Bronchial epithelial cell (primary cell): ENCODE measurements at places on chromosomes 3 and 15. TPM values are rescaled to one million over a fixed set of nuclear protein-coding genes. Genes with fewer than 3 reads are reported as not detected.
A peak's percentile ranks its signal among the peaks of the same experiment; 100 is the strongest.

DNA sequence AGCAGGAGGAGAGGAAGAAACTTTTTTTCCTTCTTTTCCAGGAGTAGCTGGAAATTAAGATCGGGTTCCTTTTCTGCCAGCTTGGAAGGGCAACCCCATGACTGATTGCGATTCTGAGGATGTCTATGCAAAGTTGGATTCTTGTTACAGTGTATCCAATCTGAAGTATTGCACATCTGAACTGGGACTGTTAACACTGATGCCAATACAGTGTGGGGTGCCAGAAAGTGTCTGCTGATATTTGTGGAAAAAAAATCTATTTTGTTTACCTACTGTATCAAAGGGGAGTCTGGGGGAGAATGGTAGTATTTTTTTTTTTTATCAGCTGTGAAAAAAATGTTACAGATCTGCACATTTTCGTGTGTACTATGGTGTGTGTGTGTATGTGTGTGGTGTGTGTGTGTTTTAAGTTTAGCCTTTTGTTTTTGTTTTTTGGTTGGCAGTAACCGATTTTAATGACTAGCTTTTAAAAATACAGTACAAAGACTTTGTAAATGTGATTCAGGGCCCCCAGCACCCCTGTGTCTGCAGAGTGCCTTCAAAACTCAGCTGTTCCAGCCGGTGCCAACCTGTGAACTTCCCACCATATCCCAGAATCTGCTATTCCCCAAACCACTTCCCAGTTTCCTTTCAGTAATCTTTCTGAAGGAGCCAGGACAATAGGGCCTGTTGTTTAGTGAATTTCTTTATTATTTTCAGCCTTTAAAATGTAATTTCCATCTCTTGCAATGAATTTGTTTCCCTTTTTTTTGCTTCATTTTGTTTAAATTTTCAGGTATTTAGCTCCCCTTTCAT lies 1.9 kb downstream of the RAP2B start:
- no peak for DNase-seq

GRCh38 chr3:48989796-48990635 lies at the start of gene P4HTM:
P4HTM (plus strand) TSS chr3:48990241; CDS start chr3:48990257, 16 bp downstream.
- DNase-seq, result peak; percentile 63

DNA sequence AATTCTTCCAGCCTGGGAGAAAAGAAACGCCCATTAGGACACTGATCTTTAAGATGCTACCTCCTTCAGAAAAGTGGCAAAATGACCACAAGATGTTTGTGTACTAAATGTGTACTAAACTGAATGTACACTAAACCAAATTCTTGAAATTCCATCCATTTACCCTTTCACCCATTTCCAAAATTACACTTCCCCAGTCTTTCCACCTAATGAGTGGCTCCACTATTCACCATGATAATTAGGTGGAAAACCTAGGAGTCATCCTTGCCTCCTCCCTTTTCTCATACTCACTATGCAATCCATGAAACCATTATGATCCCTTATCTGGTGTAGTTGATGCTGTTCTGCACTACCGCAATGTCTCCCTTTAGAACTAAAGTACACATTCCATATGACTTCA lies 452.1 kb upstream of the THBS1 start:
- DNase-seq, result no peak

DNA sequence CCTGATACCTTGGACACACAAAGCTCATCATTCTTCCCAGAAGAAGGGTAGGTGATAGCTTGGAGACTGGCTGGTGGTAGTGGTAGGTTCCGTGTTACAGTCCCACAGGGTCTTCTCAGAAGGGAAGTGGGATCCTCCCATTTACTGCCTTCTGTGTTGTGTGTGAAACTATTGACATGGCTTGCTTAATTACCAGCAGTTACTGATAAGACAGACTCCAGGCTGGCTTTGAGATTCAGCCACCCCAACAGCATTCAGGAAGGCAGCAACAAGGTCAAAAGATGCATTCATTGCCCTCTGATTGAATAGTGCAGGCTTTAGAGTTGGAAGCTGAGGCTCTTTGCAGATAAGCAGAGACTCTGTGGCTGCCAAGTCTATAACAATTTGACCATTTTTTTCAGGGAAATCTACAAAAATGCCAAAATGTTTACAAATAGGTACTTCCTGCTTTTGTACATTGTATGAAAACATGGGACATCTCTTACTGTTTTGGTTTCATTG lies 7.7 kb downstream of the ARNT2 start:
- DNase-seq, result no peak

GRCh38 chr15:45326280-45326679 lies 52.1 kb downstream of the GATM start:
- DNase-seq, result no peak

- DNase-seq, result no peak
Measured at GRCh38 chr15:31270767-31271166, 55.9 kb upstream of the KLF13 start.

GRCh38 chr3:18512007-18512406 lies 86.9 kb upstream of the SATB1 start:
- DNase-seq, result no peak

DNA sequence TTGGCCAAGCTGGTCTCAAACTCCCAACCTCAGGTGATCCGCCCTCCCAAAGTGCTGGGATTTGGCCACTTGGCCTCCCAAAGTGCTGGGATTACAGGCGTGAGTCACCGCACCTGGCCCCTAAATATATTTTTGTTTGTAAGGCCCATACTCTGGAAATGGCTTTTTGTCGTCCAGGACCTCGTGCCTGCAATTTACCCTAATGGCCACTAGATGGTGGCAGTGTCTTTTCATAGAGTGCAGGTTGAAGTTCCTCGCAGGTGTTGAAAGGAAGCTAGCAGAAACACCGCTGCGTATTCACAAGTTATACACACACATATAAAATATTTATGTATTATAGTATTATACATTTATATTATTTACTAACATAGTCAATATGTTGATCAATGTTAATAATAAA lies 97.2 kb downstream of the LRTM1 start:
- DNase-seq, result peak; percentile 18

GRCh38 chr15:69068157-69068556 lies 53.7 kb downstream of the NOX5 start:
- DNase-seq, result no peak

DNA sequence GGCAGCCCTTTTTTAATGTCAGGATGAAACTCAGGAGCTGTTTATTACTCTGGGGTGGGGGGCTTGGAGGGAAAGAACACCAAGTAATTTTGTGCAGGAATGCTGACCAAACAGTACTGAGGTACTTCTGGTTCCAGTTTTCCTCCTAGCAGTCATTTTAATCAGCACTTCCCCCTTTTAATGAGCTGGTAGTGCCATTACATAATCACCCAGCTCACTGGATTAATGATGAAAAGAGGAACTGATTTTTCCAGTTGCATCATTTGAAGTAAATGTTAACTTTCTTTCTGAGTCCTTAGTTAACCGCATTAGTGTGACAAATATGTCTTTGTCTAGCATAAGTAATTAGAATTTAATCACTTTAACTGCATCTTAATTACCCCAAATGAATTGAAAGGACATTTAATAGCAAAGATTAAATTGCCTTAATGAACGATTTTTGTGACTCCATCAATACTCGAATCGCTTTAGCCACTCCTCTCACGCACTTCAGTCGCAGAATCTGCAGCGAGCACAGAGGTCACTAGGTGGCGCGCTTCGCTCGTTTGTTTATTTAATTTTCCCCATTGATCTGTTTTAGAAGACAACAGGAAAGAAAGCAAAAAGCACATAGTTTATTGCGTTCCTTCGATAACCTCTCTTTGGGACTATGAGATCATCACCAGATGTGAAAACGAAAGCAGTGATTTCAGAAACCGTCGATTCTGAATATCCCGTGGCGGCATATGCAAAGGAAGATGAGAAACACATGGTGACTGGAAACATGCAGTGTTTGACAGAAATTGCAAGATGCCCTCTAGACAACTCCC lies 9.8 kb downstream of the ONECUT1 start:
- peak; percentile 40 for DNase-seq

- no peak for DNase-seq
Measured at GRCh38 chr15:39056357-39056756, 491.7 kb upstream of the RASGRP1 start.

- DNase-seq, result peak; percentile 96
Measured at GRCh38 chr3:102053375-102053989, 204.2 kb downstream of the NFKBIZ start.

- no peak for DNase-seq
Measured at GRCh38 chr3:83738202-83738601, 1220.6 kb upstream of the CADM2 start.

- no peak for DNase-seq
Measured at GRCh38 chr15:39399600-39399999, 181.3 kb upstream of the THBS1 start.

- no peak for DNase-seq
Measured at GRCh38 chr15:85825118-85825517, 30.4 kb upstream of the KLHL25 start.

- no peak for DNase-seq
Measured at GRCh38 chr3:128123156-128123537, 465 bp downstream of the RUVBL1 start.

DNA sequence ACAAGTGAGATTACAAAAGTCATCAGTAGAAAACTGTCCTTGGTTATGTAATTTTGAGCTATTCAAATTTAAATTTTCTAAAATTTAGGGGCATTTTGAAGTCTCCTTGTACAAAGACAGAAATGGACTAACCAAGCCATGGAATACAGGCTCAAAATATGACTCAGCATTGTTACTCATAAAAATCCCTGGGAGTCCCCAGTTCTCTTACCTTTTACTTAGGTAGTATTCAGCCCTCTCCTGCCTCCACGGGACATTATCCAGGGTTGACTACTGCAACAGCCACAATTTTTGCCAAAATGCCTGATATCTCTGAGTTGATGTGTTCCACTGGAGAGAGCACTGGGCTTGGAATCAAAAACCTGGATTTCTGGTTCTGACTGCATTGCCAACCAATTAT lies 25.0 kb downstream of the CLDN18 start:
- DNase-seq, result peak; percentile 70

GRCh38 chr15:58206151-58206550 lies 68.0 kb downstream of the AQP9 start:
- DNase-seq, result no peak

GRCh38 chr15:47485419-47485818 lies 231.9 kb upstream of the SEMA6D start:
- DNase-seq, result no peak

DNA sequence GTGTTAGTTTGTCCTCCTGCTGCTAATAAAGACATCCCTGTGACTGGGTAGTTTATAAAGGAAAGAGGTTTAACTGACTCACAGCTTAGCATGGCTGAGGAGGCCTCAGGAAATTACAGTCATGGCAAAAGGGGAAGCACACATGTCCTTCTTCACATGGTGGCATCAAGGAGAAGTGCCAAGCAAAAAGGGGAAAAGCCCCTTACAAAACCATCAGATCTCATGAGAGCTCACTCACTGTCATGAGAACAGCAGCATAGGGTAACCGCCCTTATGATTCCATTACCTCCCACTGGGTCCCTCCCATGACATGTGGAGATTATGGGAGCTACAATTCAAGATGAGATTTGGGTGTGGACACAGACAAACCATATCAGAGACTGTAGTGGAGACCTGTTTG lies 27.0 kb downstream of the TM2D3 start:
- no peak for DNase-seq

The ROPN1B gene
- 0.13 TPM in 1 of 2 replicates, not detected in the other for total RNA-seq

The SPTSSB gene
- 3.9 and 6.3 TPM in 2 replicates for total RNA-seq

The GOLGA8T gene
- 0.13 TPM in 1 of 2 replicates, not detected in the other for total RNA-seq

The FGF7 gene
- total RNA-seq, result 0.13 and 4.7 TPM in 2 replicates

The CCDC191 gene
- total RNA-seq, result 1.6 and 1.9 TPM in 2 replicates

The RAB43 gene
- 15.0 and 18.6 TPM in 2 replicates for total RNA-seq

The IGSF11 gene
- total RNA-seq, result 0.13 and 1.1 TPM in 2 replicates

The TEX55 gene
- not detected in 2 replicates for total RNA-seq

The SMCO1 gene
- total RNA-seq, result not detected in 2 replicates

The DNAJA4 gene
- 11.1 and 26.5 TPM in 2 replicates for total RNA-seq

The LRTM1 gene
- total RNA-seq, result not detected in 2 replicates
